Activated CD8-positive, alpha-beta memory T cell treated with anti-CD3 and anti-CD28 coated beads for 1 hour (primary cell): ENCODE measurements at places on chromosomes 7 and 10.

- DNase-seq = peak; percentile 40
Measured at GRCh38 chr7:24979470-24979862, 512 bp downstream of the OSBPL3 start.

DNA sequence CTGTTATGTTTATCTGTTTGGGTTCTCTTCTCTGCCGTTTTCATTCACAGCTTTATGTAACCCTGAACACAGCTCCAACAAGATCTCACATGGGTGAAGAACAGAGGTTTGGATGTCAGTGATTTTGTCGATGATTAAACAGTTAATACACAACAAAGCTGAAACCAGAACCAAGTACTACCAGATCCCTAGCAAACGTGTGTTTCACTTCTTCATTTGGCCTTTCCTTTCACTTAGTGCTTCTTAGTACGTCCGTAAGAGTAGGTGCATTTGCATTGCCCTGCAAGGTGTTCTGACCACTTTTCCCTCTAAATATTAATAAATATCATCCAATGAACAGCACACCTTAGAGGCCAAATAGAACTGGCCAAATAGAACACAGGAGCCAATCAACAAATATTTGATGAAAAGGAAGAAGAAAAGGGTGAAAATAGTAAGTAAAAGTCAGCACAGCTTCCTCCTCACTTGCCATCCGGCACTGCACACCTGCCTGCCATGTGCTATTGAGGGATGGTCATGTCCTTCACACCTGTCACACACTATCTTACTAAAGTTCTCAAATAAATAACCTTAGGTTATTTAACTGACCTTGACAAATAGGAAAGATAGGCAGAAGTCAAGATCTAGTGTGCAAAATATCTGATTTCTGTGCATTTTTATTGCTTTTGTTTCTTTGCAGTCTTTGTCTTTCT is 252.6 kb upstream of the ANKRD30A start:
- no peak for DNase-seq

GRCh38 chr10:80473096-80473657 is 19.1 kb downstream of the TSPAN14 start:
- DNase-seq = no peak

- no peak for DNase-seq
Measured at GRCh38 chr10:3777981-3778691, 6.9 kb downstream of the KLF6 start.

DNA sequence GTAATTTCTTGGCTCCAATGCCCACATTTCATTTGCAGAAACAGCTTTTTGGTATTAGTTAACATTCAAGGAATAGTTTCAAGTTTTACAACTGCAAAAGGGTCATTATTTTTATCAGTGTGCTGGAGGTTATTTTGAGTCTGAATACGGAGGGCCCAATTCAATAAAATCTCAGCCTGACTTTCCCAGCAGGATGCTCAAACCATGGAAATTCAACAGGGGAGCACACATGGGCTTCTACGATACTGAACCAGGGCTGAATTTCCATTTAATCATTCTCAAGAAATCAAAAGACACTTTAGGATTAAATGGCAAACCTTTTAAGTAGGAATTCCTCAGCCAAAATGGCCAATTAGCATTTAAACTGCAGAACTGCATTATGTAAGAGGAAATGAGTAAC is 700.9 kb upstream of the ANKRD30A start:
- DNase-seq = no peak

- DNase-seq = no peak
Measured at GRCh38 chr7:110988348-110988747, 102.6 kb upstream of the LRRN3 start.

DNA sequence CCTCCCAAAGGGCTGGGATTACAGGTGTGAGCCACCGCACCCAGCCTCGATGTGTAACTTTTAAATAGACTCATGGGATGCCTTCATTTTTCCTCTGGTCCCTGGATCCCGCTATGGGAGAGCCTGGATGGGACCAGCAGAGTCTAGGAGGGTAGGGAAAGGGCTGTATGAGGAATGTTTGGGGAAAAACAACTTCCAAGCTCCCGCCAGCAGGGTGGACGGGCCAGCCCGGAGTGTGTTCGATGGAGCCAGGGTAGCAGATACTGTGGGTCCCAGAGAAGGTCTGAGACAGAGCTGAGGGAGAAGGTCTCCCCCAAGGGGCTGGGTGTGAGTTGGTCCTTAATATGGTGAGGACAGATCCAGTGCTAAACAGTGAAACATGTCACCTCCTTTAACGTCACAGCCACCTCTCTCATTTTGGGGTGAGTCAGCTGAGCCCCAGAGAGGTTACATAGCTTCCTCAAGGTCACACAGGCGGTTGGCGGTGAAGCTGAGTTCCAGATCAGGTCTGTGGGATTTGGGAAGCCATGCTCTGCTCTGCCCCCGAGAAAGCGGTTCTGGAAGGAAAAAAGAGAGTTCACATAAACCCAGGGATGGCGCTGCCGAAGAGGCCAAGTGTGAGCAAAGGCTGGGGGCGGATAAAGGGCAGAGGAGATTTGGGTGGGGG is 66.4 kb downstream of the MYL10 start:
- DNase-seq = no peak

DNA sequence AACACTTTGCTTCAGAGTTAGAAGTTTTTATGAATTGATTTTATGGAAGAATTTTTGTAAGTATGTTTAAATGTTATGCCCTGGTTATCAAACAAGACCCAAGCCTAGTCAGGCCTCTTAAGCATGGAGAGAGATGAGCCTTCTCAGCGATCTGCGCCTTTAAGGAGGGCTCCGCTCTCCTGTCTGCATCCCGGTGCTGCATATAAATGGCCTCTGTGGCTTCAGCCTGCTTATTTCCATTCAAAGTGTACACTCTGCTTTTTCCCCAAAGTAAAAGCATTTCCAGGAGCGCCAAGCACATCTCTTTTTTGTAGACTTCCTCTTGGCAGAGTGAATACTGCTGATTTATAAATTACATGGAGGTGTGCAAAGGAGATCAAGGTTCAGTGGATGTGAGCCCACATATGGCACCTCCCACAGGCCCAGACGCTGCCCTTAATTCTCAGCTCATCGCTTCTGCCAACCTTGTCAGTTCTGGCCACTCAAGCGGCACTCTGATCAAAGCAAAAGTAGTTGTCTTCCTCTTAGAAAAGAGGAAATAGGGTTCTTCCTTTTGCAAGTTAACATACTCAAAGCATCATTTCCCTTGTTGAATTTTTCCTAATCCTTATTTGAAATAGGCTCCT is 70.0 kb upstream of the SFMBT2 start:
- DNase-seq = no peak

DNA sequence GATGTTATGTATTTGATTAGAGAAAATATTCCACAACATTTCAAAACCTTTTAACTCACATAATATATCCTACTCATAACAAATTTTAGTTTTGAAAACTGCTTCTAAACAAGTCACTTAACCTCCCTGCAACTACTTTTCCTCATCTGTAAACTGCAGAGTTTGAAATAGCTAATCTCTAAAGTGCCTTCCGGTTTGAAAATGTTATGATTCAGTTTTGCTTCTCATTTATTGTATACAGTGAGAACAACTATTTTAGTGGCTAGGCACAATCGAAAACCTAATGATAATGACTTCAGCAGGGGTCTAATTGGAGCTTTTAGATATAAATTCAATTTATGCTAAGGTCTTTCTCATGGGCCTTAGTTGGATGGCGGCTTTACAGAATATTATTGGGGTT is 30.7 kb upstream of the TEX47 start:
- no peak for DNase-seq

- DNase-seq = no peak
Measured at GRCh38 chr10:29736366-29737073, 101.7 kb upstream of the SVIL start.

- no peak for DNase-seq
Measured at GRCh38 chr10:70193391-70193844, 23.1 kb upstream of the SAR1A start.

- DNase-seq = no peak
Measured at GRCh38 chr7:43785420-43785819, 26.9 kb downstream of the BLVRA start.

DNA sequence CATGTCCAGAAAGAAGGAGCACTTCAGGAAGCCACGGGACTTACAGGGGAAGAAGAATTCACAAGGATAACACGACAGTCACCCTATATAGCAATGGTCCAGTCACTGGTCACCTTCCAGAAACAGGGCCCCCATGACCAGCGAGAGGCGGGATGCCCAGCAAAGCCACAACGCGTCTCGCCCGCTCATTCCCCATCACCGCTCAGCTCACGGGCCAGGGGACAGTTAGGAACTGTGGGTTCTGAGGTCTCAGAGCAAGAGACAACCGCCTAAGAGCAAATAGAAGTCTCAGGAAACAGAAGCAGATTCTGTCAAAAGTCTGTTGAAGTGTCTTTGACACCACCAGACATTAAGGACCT is 71.9 kb downstream of the PROSER2 start:
- no peak for DNase-seq

GRCh38 chr10:63586043-63586442 is 64.8 kb downstream of the REEP3 start:
- no peak for DNase-seq

GRCh38 chr7:75808106-75808505 is 5.5 kb downstream of the CCL24 start:
- no peak for DNase-seq

- DNase-seq = no peak
Measured at GRCh38 chr10:88936656-88937055, 15.9 kb downstream of the ACTA2 start.

DNA sequence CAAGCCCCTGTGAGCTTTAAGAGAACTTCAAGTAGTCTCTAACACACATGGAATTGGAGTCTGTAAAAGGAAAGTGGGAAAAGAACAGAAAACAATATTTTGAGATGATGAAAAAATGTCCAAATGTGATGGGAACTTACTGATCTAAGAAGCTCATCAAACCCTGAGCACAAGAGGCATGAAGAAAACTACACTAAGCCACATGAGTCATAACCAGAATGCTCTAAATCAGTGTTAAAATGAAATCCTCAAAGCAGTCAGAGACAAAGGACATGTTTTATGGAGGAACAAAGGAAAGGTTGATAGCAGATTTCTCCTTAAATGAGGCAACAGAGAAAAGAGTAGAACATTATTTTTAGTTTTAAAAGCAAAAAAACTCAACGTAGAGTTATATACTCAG is 37.2 kb downstream of the ZNF33A start:
- no peak for DNase-seq

DNA sequence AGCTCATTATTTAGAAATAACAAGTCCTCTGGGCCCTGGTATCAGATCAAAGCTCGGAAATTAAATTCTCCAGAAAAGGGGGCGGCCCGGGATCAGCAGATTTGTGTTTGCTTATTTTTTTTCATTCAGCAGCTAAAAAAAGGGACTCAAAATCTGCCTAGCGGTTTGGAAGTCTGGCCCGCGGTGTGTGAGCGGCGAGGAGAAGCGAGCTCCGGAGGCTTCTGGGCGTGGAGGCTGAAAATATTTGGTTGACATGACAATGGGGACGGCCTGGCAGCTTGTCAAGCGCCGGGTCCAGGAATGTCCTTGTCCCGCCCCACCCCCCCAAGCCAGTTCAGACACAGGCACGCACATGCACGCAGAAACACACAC is 43.4 kb downstream of the FOXL3 start:
- no peak for DNase-seq
